ENCODE measurements at places on chromosomes 4 and X. TPM values are rescaled to one million over a fixed set of nuclear protein-coding genes. Genes with fewer than 3 reads are reported as not detected.
A peak's percentile ranks its signal among the peaks of the same experiment; 100 is the strongest.

SCFD2 gene
- polyA plus RNA-seq, result 6.1 TPM

LEF1 gene
- 5.1 TPM for polyA plus RNA-seq

NXF2B gene
- not detected for polyA plus RNA-seq

C4orf50 gene
- not detected for polyA plus RNA-seq

DNA sequence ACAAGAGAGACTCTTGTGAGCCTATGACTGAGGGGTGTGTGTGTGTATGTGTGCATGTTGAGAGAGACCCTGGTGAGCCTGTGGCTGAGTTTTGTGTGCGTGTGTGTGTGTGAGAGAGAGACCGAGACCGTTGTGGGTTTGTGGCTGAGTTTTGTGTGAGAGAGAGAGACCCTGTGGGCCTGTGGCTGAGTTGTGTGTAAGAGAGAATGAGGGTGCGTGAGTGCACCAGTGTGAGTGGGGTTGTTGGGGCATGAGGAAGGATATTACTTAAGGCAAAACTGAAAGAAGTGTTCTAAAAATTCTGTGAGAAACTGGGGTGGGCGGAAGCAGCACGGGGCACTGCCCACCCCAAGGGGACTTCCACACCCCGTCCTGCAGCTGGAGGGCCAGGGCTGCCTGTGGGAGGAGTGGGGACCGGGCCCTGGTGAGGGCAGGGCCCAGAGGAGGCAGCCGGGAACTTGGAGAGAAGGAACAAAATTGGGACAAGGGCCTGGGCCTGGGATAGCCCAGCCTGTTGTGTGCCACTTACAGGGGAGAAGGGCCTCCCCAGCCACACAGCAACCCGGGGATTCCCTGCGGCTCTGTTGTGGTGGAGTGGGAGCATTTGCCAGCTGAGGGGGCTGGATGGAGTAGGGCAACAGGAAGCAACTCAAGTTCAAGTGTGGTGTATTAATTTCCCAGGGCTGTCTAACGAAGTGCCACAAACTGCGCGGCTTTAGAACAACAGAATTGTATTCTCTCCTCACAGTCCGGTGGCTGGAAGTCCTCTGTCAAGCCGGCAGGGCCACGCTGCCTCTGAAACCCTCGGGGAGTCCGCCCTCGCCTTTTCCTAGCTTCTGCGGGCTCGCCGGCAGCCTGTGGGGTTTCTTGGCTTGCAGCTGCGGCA, 22.1 kb downstream of the TMEM131L start:
- DNase-seq, result peak; percentile 47

DNA sequence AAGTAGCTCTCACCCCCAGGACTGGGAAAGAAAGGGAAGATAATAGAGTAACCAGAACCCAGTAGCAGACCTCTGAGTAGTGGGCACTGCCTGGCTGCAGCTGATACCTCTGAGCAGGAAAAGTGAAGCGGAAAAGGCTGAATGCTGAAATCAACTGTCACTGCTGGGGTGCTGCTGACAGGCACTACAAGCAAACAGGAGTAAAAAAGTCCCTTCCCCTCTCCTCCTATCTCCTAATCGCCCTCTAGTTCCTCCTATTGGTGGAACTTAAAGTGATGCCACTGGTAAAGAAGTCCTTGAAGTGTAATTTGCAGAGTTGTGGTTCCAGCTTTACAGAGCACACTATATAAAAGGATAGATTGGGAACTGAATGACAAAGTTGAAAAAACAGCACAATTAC, 32.8 kb upstream of the GLRB start:
- DNase-seq, result no peak

DNA sequence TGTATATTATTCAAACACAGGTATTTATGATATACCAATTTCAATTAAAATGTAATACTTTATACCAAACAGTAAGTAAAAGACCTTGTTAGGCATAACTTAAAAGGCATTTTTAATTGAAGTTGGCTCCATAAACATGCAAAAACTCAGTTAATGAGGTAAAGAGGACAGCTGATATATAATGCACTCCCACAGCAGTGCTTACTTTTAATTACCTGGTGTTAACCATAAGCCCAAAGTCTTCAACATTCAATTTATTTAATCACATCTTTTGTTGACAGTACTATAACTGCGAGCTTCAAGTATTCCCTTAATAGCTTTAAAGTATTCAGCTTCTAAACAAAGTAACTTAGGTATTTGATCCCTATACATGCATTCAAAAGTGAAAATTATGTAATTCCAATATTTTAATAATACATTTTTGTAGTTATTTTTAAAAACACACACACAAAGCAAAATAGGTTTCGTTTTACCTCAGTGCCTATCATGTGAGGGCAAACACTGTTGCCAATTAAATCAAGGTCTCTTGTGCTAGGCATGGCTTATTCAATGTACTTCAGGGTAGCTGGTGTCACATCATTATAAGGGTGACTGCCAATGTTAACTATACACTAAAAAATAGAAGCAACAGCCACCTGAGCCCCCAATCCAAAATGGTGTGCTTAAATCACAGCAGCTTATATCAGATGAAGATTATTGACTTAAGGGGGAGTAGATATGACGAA, 197.1 kb downstream of the LRBA start:
- DNase-seq, result no peak

- DNase-seq, result no peak
These were observed 994.9 kb upstream of the SLIT2 start for GRCh38 chr4:19256823-19257222.

- no peak for DNase-seq
These were observed 218.1 kb upstream of the GK2 start for GRCh38 chr4:79626101-79626500.

GRCh38 chr4:95073646-95074045, 315.9 kb downstream of the BMPR1B start:
- DNase-seq, result no peak

DNA sequence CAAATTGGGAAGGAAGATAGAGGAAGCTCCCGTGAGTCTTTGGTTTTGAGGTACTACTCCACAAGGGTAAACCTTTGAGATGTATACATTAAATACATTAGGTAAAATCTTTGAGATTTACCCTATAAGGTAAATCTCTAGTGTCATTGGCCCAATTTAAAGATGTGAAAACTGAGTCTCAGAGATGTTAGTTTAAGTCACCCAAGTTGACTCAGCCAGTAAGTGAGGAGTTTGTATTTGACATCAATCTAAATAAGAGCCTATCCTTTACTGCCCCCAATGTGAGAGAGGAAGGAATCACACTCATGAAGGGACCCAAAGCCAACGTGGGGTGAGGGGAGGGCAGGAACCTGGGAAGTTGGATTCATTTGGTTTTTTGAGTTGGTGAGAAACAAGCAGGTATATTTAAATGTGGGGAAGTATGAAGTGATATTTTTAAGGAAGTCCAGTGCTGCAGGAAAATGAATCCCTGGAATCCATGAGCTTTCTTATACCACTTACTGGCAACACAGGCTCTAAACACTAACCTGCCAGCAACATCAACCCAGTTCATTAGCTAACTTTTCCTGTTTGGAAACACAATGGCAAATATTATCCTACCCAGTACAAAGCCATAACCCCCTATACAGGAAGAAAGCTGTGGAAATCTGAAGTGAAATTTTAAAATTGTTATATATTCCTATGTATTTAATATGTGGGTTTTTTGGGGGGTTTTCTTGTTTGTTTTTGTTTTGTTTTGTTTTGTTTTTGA, 55.3 kb downstream of the PALLD start:
- DNase-seq, result no peak

- DNase-seq, result no peak
These were observed 1.2 kb downstream of the TADA2B start for GRCh38 chr4:7044137-7044930.
